ENCODE measurements at places on chromosomes 1 and 21. TPM values are rescaled to one million over a fixed set of nuclear protein-coding genes. Genes with fewer than 3 reads are reported as not detected.

DNA sequence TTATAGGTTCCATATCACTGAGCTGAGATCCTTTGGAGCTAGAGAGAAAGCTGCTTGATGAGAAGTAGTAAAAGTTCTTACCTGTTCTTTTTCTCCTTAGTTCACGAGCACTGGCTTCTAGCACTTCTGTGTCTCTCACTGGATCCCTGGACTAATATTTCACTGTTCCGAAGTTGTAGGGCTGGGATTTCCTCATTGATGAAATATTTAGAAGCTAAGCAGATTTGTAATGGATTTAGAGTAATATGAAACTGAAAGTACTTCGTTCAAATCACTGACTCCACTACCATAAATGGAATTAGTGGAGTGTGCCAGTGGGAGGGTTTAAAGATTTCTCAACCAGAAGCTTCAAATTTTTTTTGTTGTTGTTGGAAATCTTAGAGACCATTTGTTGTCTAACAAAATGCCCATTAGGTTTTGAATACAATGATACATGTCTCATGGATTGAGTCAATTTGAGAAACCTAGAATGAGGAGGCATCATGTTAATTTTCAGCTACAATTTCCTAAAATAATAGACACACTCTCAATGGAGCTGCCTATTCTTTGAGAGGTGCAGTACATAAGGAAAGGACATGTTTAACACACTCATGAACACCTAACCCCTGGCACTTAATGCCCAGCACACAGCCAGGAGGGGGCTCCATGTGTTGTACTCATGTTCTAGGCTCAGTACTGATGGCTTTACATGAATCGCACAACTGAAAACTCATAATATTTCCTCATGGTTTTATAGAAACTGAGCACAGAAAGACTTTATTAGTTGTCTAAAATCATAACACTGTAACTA lies at the start of gene GBP1:
GBP1 (minus strand) TSS at position 130 of the 790 bp plus-strand sequence. CDS start 1,974 bp downstream, outside the sequence.
- H3K36me3 ChIP-seq: no peaks in the 10 kb centered on the region
- peak within 1 kb of the TSS; percentile 54 for H3K4me3 ChIP-seq
- no peaks in the 10 kb centered on the region for H3K27me3 ChIP-seq
- peak within 1 kb of the TSS; percentile 92 for H3K27ac ChIP-seq

DNA sequence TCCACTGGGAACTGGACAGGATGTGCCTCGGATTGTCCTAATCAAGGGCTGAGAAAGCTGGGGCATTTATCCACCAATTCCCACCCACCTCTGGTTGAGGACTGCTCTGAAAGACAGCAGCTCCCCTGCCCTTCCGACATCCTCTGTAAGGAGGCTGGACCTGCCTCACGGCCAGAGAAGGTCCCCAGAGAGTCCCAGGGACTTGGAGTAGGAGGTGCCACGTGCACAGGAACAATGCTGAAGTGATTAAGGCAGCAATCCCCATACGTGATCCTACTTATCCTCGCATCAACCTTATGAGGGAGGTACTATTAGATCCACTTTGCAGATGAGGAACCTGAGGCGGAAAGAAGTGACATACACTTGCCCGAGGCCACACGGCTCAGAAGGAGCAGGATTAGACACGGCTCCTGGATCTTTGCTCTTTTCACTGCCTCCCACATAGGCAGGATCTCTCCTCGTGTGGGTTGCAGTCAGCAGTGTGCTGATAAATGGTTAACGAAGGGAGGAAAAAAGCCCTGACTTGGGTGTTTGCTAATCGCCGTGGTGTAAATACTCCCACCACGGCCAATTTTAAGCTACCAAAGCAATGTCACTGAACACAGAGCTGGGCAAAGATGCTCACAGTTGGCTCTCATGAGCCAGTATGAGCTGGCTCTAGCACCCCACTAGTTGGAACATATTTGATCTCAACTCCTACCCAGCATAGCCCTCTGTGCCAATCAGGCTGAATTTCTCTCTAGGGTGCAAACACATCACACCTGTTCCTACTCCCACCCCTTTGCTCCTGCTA lies 18.6 kb upstream of the LDLRAP1 start:
- no peaks in the 10 kb centered on the region for H3K4me1 ChIP-seq
- no peaks in the 10 kb centered on the region for H3K36me3 ChIP-seq
- H3K4me3 ChIP-seq: no peak overlapping the region
- no peak for DNase-seq

- H3K27me3 ChIP-seq: no peaks in the 10 kb centered on the region
- H3K27ac ChIP-seq: no peak overlapping the region
- no peak overlapping the region for H3K4me3 ChIP-seq
- H3K36me3 ChIP-seq: no peaks in the 10 kb centered on the region
- no peak for DNase-seq
- H3K4me1 ChIP-seq: no peaks in the 10 kb centered on the region
Observed at GRCh38 chr1:74205266-74205665, 7.2 kb downstream of the FPGT start.

GRCh38 chr21:30769724-30770431 lies 14.7 kb upstream of the KRTAP21-1 start:
- H3K36me3 ChIP-seq: no peaks in the 10 kb centered on the region
- H3K4me3 ChIP-seq: no peak overlapping the region
- H3K27me3 ChIP-seq: no peaks in the 10 kb centered on the region

DNA sequence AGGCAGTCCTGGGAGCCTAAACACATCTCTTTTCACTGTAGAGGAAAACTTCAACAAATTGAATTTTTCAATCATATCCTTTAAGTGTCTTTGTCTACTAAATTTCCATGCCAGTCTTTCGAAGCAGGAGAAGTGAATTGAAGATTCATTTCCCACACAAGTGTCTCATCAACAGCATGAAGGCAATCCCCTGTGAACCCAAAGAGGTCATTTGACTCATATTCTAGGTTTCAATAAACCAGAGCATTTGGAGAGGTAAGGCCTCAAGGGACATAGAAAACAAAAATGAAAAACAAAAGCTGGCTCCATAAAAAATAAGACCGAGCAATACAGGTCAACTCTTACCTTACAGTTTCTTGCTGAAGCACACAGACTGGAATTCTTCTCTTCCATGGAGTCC lies 94.1 kb upstream of the ATP1B1 start:
- no peaks in the 10 kb centered on the region for H3K4me1 ChIP-seq

GRCh38 chr1:62070384-62071011 lies 124.2 kb upstream of the L1TD1 start:
- H3K27ac ChIP-seq: peak overlapping the region; percentile 91
- H3K27me3 ChIP-seq: no peaks in the 10 kb centered on the region

DNA sequence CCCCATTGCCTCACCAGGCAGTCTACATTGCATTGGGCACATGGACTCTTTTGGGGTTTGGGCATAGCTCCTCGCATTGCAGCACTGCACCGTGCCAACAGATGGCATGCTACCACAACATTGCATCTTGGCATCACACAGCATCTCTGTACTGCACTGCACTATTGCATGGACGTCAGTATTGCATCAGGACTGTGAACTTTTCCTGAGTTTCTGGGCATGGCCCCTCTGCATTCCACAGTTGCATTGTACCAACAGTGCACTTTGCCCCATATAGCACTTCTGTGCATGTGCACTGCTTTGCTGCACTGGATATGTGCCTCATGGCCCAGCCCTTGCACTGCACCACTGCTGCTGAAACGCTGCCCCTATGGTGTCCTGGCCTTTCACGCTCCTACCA lies 9.6 kb downstream of the PTPRU start:
- no peak overlapping the region for H3K4me3 ChIP-seq
- H3K4me1 ChIP-seq: no peaks in the 10 kb centered on the region
- H3K27me3 ChIP-seq: no peaks in the 10 kb centered on the region
- DNase-seq: no peak
- H3K27ac ChIP-seq: no peak overlapping the region
- no peaks in the 10 kb centered on the region for H3K36me3 ChIP-seq

- no peak overlapping the region for H3K27ac ChIP-seq
- no peaks in the 10 kb centered on the region for H3K4me1 ChIP-seq
- no peaks in the 10 kb centered on the region for H3K27me3 ChIP-seq
- H3K36me3 ChIP-seq: no peaks in the 10 kb centered on the region
Observed at GRCh38 chr1:107389410-107390396, 248.9 kb downstream of the NTNG1 start.

DNA sequence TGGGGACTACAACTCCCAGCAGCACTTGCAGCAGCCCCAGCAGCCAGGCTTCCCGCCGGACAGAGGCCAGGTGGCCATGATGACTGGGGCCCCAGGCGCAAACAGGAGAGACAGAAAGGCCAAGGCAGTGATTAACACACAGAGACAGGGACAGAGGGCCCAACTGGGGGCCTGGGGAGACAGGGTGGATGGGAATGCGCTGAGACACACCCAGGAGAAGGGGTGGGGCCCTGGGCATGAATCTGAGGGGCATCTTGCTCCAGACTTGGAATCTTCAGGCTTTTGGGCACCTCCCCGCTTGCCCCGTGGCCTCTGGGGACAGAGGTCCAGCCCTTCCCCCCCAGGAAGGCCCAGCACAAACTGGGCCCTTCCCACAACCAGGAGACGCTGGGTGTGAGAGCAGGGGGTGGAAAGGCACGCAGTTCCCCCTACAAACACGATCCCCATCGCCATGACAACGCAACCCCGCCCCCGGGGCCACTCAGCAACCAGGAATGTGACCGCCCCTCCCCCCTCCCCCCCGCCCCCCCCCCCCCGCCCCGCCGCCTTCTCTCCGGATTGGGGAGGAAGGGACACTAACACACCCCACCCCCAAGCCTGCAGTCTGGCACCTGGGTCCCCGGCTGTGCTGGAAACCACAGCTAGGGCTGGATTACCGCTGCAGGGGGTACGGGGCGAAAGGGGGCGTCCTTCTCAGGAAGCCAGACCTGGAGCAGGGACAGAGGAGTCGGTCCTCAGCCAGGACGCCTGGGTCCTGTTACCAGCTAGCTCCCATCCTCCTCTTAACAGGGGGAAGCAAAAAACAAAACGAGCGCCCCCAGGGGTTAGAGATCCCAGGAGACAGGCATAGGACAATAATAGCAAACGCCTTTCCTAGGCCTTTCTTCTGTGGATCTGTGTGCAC lies 4.5 kb downstream of the HDGF start:
- DNase-seq: peak; percentile 92
- H3K36me3 ChIP-seq: peaks cover 29% of the 10 kb centered on the region
- H3K4me1 ChIP-seq: peaks cover 54% of the 10 kb centered on the region
- peak overlapping the region; percentile 99 for H3K4me3 ChIP-seq
- H3K27ac ChIP-seq: peak overlapping the region; percentile 98
- no peaks in the 10 kb centered on the region for H3K27me3 ChIP-seq

DNA sequence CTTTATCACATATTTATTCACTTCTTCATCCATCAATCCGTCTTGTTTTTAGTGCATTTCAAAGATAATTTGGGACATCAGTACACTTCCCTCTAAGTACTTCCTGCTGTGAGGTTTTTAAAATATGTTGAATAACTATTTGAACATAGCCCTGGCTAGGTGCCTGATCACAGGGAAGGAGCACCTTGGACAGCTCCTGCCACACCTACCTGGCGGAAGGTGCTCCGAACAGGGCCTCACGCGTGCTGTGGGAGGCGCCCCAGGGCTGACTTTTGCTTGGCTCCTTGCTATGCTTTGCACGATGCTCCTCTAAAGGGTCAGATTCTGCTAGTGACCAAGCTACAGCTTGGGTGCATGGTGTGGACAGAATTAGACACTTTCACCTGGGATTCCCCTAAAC lies 4.9 kb upstream of the ATXN7L2 start:
- DNase-seq: no peak
- H3K36me3 ChIP-seq: peaks cover 8% of the 10 kb centered on the region
- peaks cover 8% of the 10 kb centered on the region for H3K4me1 ChIP-seq

DNA sequence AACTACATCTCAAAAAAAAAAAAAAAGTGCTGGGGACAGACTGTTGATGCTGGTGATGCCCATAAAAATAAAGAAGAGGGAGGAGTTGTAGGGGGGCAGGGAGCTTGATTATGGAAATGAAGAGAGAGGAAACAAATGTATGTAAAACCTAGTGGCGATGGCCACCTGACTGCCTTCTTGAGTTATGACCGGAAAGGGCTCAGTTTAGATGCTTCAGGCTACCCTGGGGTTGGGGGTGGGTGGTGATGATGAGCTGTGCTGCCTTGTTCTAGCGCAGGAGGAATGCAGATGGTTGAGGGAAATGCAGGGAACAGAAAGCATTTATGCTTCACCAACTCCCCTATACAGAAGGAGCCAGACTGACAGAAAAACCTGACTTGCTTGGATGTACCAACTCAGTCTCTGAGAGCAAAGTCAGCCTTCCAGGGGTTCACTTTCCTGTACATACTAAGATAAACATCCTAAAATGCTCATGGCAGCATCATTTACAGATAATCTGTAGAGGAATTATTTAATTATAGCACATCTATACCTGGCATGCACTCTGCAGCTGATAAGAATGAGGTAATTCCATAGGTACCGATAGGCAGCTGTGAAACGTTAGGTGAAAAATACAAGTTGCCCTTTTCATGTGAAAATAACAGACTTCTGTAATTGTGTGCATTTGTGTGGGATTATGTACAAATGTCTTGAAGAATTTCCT lies 8.0 kb upstream of the BCAR3 start:
- peaks cover 39% of the 10 kb centered on the region for H3K4me1 ChIP-seq
- DNase-seq: no peak
- H3K36me3 ChIP-seq: no peaks in the 10 kb centered on the region

DNA sequence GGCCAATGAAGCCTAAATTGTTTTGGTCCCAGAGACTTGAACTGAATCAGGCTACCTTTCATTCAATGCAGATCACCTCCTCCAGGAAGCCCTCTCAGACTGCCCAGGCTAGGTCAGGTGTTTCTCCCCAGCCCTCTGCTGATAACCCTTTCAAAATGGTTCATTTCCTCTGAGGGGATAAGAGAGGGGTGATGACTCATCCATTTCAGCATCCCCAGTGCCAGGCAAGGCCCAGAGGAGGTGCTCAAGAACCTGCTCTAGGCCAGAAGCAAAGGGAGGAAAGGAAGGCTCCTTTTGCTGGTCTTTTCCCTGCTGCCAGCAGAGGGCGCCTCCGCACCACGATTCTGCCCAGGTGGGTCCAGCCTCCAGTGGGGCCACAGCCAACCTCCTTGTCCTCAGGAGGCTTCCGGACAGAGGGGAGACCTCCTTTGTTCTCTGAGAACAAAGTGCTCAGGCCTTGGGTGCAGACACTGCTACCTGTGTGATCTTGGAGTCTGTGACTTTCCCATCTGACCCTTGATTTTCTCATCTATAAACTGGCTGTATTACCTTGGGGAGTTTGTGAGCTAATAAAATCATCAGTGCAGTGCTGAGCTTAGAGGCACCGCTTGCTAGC lies 45.3 kb upstream of the ARHGEF10L start:
- no peaks in the 10 kb centered on the region for H3K36me3 ChIP-seq
- H3K4me1 ChIP-seq: no peaks in the 10 kb centered on the region
- no peaks in the 10 kb centered on the region for H3K27me3 ChIP-seq
- no peak overlapping the region for H3K4me3 ChIP-seq

MCOLN2 gene
- total RNA-seq: 0.15 TPM

DNAJC28 gene
- 6.9 TPM for total RNA-seq

CEP104 gene
- 27.2 TPM for total RNA-seq

COPA gene
- total RNA-seq: 112 TPM

SPRR5 gene
- total RNA-seq: not detected

GPR25 gene
- total RNA-seq: not detected

LEFTY2 gene
- 0.91 TPM for total RNA-seq

ANKRD65 gene
- 2.4 TPM for total RNA-seq

PRKACB gene
- 33.7 TPM for total RNA-seq

OR2L3 gene
- not detected for total RNA-seq

AHCYL1 gene
- 50.1 TPM for total RNA-seq

CCDC27 gene
- total RNA-seq: not detected
